ENCODE measurements at places on chromosomes 2 and 18. TPM values are rescaled to one million over a fixed set of nuclear protein-coding genes. Genes with fewer than 3 reads are reported as not detected.

Gene GCKR
- 0.76 TPM for total RNA-seq

Gene LRP2
- not detected for total RNA-seq

Gene PMS1
- 10.4 TPM for total RNA-seq

Gene ABCG8
- not detected for total RNA-seq

GRCh38 chr18:8018701-8019331, 451.7 kb downstream of the PTPRM start:
- no peak for DNase-seq

DNA sequence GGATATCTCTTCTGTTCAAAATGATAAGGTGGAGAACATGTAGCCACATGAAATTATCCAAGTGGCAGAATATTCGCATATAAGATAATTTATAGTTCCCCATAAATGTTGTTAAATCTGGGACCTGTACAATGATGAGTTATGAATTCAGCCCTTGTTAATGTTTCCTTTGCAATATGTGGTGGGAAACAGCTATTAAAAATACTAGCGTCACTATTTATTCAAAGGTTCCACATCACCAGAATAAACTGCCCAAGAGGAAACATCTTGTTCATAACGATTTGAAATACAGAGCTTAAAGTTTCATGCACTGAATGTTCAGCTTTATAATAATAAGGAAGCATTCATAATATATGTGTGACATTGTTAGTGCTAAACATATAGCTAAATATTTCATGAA, 223.9 kb upstream of the TCF4 start:
- DNase-seq, result no peak

DNA sequence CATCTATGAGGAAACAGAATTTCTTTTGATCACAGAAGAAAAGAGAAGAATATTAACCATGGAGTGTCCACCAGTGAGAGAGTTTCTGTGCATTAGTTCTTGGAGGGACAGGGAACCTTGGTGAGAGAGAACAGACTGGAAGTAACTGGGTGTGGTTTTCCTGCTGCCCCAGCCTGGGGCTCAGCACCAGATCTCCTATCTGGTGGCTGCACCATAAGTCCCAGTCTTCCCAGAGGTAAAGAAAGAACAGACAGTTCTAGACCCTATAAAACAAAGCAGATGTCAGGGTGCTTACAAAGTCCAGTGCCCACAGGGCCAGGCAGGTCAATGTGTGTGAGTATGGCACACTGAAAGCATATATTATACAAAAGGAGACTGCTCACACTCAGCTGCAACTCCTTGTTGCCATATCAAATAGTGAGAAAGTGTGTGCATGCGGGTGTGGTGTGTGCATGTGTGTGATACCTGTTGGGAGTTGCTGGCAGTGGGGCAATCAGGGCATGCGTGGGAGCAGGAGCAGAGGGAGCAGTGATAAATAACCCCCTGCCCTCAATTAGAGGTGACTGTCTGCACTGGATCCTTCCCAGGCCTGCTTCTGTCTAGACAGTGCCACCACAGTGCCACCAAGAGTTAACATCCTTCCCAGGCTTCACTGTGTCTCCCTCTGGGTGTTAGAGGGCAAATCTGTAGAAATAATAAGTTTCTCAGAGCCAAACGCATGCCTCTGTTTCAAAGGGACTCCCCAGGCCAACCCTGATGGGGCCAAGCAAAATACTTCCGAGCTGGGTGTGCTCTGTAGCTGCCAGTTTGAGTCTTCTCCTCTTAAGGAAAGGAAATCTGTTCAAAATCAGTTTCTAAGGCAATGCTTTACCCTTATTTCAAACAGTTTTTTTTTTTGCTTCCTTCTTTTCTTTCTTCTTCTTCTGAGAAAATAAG, 45.7 kb downstream of the RDH14 start:
- DNase-seq, result no peak

GRCh38 chr2:240245706-240246105, 105.2 kb upstream of the OTOS start:
- no peak for DNase-seq

DNA sequence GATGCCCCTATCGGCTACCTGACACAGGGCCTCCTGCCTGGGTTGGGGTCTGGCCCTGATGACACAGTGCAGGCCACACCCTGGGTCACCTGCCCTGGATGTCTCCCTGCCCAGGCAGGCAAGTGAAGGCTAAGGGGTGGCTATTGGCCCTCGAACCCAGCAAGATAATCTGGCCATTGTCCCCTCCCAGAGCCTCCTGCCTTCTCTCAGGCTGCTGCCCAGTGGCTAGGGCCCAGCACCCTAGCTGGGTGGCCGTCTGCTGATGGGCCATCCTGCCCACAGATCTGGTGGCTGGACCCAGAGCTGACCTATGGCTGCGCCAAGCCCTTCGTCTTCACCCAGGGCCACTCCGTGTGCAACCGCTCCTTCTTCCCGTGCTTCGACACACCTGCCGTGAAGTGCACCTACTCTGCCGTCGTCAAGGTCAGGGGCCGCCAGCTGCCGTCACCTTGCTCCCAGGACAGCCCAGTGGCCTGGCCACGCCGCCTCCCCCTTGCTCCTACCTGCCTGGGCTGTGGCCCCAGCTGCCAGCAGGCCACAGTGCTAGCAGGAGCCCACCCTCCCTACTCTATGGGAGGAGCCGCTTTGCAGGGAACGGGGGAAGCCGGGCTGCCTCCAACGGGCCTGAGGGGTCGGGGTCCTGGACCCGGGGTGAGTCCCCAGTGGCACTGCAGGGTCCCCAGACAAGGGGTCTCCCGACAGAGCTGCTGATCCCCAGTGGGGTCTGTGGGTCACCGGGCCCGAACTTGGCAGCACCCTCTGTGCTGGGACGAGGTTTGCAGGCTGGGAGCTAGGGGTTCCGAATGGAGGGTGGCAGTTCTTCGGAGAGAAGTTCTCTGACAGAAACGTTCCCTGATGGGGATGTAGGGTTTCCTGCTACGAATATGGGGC, 4.1 kb downstream of the RNPEPL1 start:
- DNase-seq, result no peak

- no peak for DNase-seq
Measured at GRCh38 chr18:379681-380330, 112.0 kb upstream of the THOC1 start.

DNA sequence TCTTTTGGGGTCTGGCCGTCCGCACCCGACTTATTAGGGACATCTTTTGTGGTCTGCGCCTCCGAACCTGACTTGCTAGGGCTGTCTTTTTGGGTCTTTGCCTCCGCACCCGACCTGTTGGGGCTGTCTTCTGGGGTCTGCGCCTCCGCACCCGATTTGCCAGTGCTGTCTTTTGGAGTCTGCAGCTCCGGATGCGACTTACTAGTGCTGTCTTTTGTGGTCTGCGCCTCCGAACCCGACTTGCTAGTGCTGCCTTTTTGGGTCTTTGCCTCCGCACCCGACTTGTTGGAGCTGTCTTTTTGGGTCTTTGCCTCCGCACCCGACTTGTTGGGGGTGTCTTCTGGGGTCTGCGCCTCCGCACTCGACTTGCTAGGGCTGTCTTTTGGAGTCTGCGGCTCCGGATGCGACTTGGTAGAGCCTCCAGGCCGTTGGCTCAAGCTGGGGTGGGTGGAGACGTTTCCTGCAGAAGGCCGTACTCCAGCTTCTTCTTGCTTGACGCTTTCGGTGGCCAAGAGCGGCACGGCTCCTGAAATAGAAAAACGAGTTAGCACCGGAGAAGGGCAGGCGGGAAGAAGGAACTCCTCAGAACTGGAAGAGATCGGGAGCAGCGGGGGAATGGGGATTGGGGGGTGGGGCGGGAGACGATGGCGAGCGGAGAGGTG, 498 bp downstream of the TGOLN2 start:
- peak; percentile 50 for DNase-seq

- no peak for DNase-seq
Measured at GRCh38 chr2:171958475-171958874, 36.2 kb downstream of the HAT1 start.

DNA sequence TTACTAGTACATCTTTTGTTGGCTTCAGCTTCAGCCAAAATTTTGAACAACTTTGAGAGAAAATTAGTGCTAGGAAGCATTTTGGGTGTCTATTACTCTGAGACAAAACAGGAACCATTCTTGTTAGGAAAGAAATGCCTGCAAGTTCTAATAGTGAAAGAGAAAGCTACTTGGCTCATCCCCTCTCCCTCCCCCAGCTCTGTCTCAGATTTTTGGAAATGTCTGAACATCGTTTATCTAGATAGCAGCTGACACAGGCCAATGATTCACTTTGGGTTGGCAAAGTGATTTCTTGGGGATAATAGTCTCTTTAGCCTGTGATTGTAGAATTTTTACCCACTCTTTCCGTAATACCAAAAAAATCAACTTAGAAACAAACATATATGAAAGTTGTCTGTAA, 42.3 kb upstream of the PTPRM start:
- DNase-seq, result no peak

- DNase-seq, result no peak
Measured at GRCh38 chr18:51188024-51188701, 9.3 kb downstream of the MEX3C start.

DNA sequence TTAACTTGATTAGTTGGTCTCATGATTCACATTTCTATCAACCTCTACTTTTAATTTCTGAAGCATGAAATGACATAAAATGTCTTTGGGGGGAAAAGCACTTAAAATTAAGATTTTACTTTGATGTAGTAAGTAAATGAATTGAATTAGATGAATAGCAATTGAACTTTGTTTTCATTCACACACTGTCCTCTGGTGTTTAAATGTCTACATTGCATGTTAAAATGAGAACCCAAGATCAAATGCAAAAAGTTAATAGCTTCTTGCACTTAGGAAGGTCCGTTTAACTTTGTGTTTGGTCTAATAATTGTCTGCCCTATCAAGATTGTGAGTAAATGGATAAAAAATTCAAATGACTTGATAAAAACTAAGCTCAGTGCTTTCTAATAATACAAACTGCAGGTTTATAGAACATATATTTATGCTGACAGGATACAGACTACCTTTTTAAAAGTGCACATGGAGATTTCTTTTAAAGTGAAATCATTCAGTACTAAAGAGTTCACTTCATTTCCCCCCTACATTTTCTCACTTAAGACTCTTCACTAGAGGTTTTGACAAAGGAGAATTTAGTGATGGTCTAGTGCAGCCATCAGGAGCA, 156.2 kb upstream of the NABP1 start:
- DNase-seq, result peak; percentile 54

- no peak for DNase-seq
Measured at GRCh38 chr2:111017034-111017622, 103.6 kb upstream of the BCL2L11 start.

- peak; percentile 16 for DNase-seq
Measured at GRCh38 chr2:19667536-19667949, 234.2 kb downstream of the TTC32 start.

GRCh38 chr2:197975931-197976519, 171.6 kb downstream of the PLCL1 start:
- DNase-seq, result no peak

- no peak for DNase-seq
Measured at GRCh38 chr2:88837511-88838160, 146.2 kb downstream of the RPIA start.

DNA sequence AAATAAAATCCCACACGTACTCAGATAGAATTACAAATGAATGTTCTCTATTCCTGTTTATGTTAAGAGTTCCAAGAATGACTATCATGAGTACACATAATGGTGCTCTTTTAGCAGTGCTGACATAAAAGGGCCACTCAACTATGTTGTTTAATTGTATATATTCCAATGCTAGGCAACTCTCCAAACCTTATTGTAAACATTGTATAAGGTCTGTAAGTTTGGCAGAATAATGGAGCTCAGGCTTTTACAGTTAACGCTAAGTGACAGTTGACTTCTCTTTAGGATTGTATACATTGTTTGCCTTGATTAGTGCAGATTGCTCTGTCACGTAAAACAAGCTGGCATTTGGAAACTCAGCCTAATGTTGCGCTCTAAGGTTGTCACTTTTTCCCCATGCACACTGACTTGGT, 20.8 kb downstream of the RBMS1 start:
- peak; percentile 12 for DNase-seq

- DNase-seq, result no peak
Measured at GRCh38 chr2:25445464-25445863, 103.7 kb upstream of the DNMT3A start.

- DNase-seq, result no peak
Measured at GRCh38 chr2:170298115-170298514, 120.2 kb downstream of the MYO3B start.

DNA sequence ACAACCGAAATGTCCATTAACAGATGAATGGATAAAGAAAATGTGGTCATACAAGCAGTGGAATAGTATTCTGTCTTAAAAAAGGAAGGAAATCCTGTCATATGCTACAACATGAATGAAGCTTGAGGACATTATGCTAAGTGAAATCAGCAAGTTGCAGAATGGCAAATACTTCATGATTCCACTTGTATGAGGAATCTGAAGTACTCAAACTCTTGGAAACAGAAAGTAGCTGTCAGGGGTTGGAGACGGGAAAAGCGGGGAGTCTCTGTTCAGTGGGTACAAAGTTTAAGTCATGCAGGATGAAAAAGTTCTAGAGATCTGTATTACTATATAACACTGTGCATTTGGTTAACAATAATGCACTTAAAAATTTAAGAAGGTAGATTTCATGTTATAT, 209.0 kb upstream of the SIX2 start:
- no peak for DNase-seq

DNA sequence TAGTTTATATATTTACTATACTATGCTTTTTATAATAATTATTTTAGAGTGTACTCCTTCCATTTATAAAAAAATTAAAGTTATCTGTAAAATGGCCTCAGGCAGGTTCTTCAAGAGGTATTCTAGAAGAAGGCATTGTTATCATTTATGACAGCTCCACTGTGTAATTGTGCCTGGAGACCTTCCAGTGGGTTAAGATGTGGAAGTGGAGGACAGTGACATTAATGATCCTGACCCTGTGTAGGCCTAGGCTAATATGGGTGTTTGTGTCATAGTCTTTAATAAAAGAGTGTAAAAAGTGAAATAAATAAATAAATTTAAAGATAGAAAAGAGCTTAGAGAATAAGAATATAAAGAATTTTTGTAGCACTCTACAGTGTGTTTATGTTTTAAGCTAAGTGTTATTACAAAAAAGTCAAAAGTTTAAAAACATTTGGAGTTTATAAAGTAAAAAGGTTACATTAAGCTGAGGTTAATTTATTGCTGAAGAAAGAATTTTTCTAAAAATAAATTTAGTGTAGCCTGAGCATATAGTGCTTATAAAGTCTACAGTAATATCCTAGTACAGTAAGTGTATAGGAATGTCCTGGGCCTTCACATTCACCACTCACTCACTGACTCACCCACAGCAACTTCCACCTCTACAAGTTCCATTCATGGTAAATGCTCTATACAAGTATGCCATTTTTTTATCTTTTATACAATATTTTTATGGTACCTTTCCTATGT, 190.0 kb upstream of the SESTD1 start:
- no peak for DNase-seq

DNA sequence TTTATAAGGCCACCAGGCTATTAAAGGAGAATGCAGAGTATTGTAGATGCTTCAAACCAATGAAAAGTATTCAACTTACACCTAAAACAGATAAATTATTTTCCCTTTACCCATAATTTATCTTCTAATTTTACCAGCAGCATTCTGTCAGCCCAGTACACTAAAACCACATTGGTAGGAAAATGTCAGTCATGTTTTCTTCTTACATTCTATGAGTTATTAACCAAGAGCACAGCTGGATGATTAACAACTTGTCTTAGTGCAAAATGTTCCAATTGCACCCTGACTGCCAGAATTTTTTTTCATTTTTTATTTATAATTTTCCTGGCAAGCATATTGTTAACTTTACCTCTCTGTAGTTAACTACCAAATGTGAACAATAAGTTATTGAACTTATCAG, 79.0 kb upstream of the WDR75 start:
- no peak for DNase-seq

Measured in HT-29 (cell line).